ENCODE measurements at places on chromosomes 7 and 10.
A peak's percentile ranks its signal among the peaks of the same experiment; 100 is the strongest.

GRCh38 chr7:29063872-29064271 is 82.5 kb downstream of the CPVL start:
- no peak for DNase-seq

- no peak for DNase-seq
Measured at GRCh38 chr7:75033064-75033463, 40.5 kb downstream of the RCC1L start.

- DNase-seq = no peak
Measured at GRCh38 chr10:132837905-132838304, 52.0 kb upstream of the NKX6-2 start.

DNA sequence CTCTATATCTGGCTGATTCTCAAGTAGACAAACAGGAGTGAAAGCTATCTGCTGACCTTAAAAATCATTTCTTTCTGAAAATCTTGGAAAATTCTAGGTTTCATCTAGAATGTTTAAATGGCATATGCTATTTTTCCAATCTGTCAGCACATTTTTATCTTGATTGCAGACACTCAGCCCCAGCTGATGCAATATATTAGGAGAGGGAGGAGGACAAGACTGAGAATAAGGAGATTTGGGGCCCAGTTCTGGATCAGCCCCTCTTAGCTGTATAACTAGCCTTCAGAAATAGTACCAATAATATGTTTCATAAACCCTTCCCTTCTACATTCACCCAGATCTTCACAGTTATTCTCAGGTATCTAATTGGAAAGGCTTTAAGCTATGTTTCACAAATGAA is 131.2 kb downstream of the HDAC9 start:
- no peak for DNase-seq

DNA sequence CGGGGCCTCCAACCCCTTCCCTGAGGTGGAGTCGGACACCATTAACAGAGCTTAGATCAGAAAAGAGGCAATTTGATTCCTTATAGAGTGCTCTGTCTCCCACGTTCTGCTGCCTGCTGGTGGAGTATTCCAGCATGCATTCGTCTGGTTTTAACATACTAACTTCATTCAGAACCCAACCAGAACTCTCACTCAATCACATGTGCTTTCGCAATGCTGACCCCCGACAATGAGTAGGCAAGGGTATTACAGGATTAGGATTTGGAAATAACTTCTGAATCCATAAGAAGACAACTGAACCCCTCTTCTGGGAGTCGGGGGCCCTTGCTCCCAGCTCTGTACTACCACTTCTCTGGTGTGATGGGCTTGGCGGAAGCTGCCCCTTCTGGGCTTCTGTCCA is 55.7 kb upstream of the HABP2 start:
- DNase-seq = no peak

GRCh38 chr7:73526896-73527821 is 5.1 kb upstream of the BAZ1B start:
- no peak for DNase-seq

GRCh38 chr7:140156460-140157080 is 20.2 kb downstream of the KDM7A start:
- DNase-seq = no peak

- no peak for DNase-seq
Measured at GRCh38 chr10:16392531-16393069, 44.2 kb upstream of the PTER start.

GRCh38 chr10:125123476-125124114 is 36.8 kb downstream of the CTBP2 start:
- DNase-seq = peak; percentile 70

All from left forelimb (tissue), 1 donor.